ENCODE measurements at places on chromosomes 3 and 15. TPM values are rescaled to one million over a fixed set of nuclear protein-coding genes. Genes with fewer than 3 reads are reported as not detected.

FBLN2 gene
- 42.4 TPM for total RNA-seq

TEX55 gene
- total RNA-seq = not detected

CELF6 gene
- 2.5 TPM for total RNA-seq

FGD5 gene
- 1.1 TPM for total RNA-seq

CPNE4 gene
- 2.7 TPM for total RNA-seq

ROBO2 gene
- total RNA-seq = 47.1 TPM

COL6A5 gene
- total RNA-seq = not detected

GRCh38 chr15:81363276-81363675, 10.7 kb downstream of the TMC3 start:
- no peaks in the 10 kb centered on the region for H3K4me1 ChIP-seq
- no peak overlapping the region for H3K4me3 ChIP-seq
- no peaks in the 10 kb centered on the region for H3K36me3 ChIP-seq
- no peak overlapping the region for H3K27ac ChIP-seq

DNA sequence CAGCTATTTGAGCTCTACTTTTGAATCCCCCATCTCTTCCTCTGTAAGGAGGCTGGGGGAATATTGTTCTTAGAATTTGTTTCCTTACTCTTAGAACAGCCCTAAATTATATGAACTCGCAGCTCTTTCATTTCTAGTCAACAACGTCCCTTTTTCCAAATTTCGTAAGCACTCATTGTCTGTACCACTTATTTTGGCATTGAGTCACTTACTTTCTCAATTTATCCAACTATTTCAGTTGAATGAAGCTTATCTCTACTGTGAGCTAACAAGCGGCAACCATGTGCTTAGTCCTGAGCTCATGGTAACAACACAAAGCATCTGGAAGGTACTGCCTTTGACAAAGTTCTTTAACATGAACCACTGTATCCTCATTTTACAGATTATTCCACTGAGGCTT, 191.1 kb downstream of the GREM1 start:
- DNase-seq = peak; percentile 84
- peaks cover 3% of the 10 kb centered on the region for H3K4me1 ChIP-seq
- H3K27me3 ChIP-seq = no peaks in the 10 kb centered on the region
- H3K4me3 ChIP-seq = no peak overlapping the region
- H3K27ac ChIP-seq = no peak overlapping the region

GRCh38 chr3:148823026-148823425, 4.6 kb upstream of the CPB1 start:
- no peaks in the 10 kb centered on the region for H3K36me3 ChIP-seq
- no peak for DNase-seq
- H3K27ac ChIP-seq = no peak overlapping the region
- no peaks in the 10 kb centered on the region for H3K27me3 ChIP-seq

- H3K27me3 ChIP-seq = no peaks in the 10 kb centered on the region
- no peak for DNase-seq
- no peak overlapping the region for H3K4me3 ChIP-seq
Observed at GRCh38 chr3:87006844-87007439, 16.0 kb upstream of the VGLL3 start.

- H3K27ac ChIP-seq = peak overlapping the region; percentile 78
- H3K4me3 ChIP-seq = no peak overlapping the region
- H3K4me1 ChIP-seq = peaks cover 16% of the 10 kb centered on the region
- DNase-seq = no peak
- H3K27me3 ChIP-seq = no peaks in the 10 kb centered on the region
Observed at GRCh38 chr3:4987538-4988296, 8.5 kb downstream of the BHLHE40 start.

- H3K27ac ChIP-seq = no peak overlapping the region
- peak; percentile 45 for DNase-seq
- H3K36me3 ChIP-seq = no peaks in the 10 kb centered on the region
- no peaks in the 10 kb centered on the region for H3K4me1 ChIP-seq
- H3K4me3 ChIP-seq = no peak overlapping the region
Observed at GRCh38 chr3:13528217-13528867, 20.6 kb upstream of the FBLN2 start.

DNA sequence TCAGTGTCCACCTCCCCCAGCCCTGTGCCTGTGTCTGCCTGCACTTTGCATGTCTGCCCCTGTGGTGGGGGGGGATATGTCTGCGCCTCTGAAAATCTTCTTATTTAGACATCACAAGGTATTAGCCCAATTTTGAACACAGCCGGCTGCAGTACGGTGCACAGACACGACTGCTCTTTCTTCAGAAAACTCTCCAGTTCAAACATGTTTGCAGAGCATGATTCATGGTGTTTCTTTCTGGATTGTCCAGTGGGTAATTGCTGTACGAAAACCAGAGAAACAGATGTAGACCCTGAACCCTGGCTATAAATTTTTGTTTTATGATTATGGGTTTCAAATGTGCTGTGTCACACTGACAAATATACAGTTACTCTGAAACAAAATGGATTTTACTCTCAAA, 3.4 kb upstream of the RARB start:
- no peaks in the 10 kb centered on the region for H3K27me3 ChIP-seq
- peaks cover 22% of the 10 kb centered on the region for H3K4me1 ChIP-seq
- H3K27ac ChIP-seq = no peak overlapping the region
- no peaks in the 10 kb centered on the region for H3K36me3 ChIP-seq
- DNase-seq = no peak

- no peak overlapping the region for H3K4me3 ChIP-seq
- peak overlapping the region; percentile 33 for H3K27ac ChIP-seq
- DNase-seq = no peak
- H3K27me3 ChIP-seq = no peaks in the 10 kb centered on the region
- H3K36me3 ChIP-seq = no peaks in the 10 kb centered on the region
- H3K4me1 ChIP-seq = peaks cover 8% of the 10 kb centered on the region
Observed at GRCh38 chr3:119626196-119626595, 28.5 kb downstream of the PLA1A start.

DNA sequence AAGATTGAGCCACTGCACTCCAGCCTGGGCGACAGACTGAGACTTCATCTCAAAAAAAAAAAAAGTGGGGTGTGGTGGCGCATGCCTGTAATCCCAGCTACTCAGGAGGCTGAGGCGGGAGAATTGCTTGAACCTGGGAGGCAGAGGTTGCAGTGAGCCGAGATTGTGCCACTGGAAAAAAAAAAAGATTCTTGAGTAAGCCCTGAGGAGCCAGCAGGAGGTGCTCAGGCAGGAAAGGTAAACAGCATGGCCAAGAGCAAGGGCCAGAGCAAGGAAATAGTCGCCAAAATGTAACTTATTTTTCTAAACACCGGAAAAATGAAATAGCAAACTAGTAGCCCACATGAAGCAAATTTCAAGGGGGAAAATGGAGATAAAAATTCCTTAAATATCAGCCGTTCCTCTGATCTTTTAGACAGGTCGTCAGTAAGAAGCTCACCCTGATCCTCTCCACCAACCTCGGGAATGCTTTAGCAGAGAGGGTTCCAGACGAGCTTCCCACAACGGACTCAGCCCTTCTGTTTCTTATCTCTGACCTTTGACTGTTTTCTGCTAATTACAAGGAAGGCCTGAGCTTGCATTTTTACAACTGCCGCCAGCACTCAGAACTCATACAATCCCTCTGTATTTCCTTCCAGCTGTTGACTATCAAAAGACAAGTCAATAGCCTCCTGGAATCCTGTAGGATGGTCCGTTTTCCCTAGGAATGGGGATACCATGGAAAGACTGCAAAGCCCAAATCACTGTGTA, 45.0 kb upstream of the AKAP13 start:
- H3K4me1 ChIP-seq = peaks cover 42% of the 10 kb centered on the region
- H3K27ac ChIP-seq = peak overlapping the region; percentile 92
- no peaks in the 10 kb centered on the region for H3K36me3 ChIP-seq

GRCh38 chr3:52934630-52935530, 37.5 kb upstream of the STIMATE start:
- no peaks in the 10 kb centered on the region for H3K4me1 ChIP-seq
- peak; percentile 61 for DNase-seq
- no peak overlapping the region for H3K4me3 ChIP-seq
- H3K27ac ChIP-seq = no peak overlapping the region
- no peaks in the 10 kb centered on the region for H3K36me3 ChIP-seq

DNA sequence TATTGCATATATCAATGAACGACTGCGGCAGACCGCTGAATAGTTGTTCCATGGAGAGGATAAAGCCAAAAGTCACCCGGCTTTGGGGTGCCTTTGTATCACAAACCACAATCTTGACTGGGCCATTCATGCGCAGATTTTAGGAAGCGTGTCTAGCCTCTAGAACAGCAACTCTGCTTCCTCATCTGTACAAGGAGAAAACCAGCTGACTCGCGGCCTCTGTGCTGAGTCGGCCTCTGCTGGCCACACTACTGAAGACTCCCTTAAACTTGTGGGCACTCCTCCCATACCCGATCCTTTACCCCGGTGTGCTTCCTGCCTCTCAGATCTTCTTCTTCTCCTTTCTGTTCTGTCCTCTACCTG, 872 bp downstream of the DLEC1 start:
- no peaks in the 10 kb centered on the region for H3K36me3 ChIP-seq
- H3K27ac ChIP-seq = no peak overlapping the region
- DNase-seq = peak; percentile 54
- H3K4me1 ChIP-seq = no peaks in the 10 kb centered on the region
- peaks cover 46% of the 10 kb centered on the region for H3K27me3 ChIP-seq

DNA sequence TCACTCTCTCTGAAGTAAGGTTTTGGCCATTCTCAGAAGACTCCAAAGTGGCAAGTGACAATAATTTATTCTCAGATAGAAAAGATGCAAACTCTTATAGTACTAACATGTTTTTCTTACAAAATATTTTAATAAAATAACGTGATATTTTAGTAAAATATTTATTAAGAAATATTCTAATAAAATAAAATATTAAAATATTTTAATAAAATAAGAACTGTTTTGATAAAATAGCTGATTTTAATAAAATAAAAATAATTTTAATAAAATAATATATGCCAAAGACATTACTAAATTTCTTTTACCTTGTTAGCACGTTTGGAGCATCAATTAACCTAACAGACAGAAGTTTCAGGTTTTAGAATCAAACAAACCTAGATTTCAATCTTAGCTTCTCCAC, 424.0 kb upstream of the NECTIN3 start:
- H3K36me3 ChIP-seq = no peaks in the 10 kb centered on the region
- H3K4me3 ChIP-seq = no peak overlapping the region
- no peak overlapping the region for H3K27ac ChIP-seq
- H3K27me3 ChIP-seq = no peaks in the 10 kb centered on the region

DNA sequence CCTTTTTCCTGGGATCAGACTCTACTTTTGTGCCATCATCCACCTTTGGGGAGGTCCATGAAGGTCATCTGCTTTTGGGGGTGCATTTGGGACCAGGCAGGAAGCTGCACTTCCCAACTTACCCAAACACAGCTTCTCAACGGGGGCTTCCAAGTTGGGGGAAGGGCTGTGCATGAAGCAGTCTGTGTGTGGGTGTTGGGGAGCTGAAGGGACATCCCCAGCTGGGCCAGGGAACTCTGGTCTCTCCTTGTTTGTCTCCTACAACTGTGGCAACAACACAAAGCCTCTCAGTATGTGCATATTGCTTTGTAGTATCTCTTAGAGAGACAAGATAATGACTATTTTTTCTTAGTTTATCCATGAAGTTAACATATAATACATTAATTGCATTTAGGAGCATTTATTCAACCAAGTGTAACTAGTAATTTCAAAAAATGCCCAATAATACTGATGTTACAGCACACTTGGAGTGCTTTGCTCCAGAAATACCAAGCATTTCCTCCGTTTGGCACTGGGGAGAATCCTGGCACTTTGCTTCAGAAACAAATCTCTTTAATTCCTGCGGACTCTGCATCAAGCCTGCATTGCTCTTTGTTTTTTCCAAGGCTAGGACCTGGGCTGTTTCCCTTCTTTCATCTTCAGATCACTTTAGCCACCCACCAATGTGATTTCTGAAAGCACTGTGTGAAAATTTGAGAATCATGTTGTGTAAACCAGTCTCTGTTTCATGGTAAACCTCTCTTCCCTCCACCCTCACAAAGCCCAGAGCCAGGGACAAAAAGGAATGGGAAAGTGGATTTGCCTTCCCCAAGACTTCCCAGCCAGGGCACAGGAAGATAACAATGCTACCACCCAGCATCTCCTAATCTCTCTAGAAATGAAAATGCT, 126.2 kb upstream of the PFN2 start:
- H3K36me3 ChIP-seq = no peaks in the 10 kb centered on the region
- H3K4me1 ChIP-seq = no peaks in the 10 kb centered on the region
- no peak for DNase-seq
- no peak overlapping the region for H3K27ac ChIP-seq

GRCh38 chr15:40293905-40294895, 11.3 kb upstream of the ANKRD63 start:
- peaks cover 56% of the 10 kb centered on the region for H3K4me1 ChIP-seq
- no peak for DNase-seq
- H3K27ac ChIP-seq = no peak overlapping the region
- H3K4me3 ChIP-seq = no peak overlapping the region
- peaks cover 15% of the 10 kb centered on the region for H3K27me3 ChIP-seq
- H3K36me3 ChIP-seq = no peaks in the 10 kb centered on the region

- no peak overlapping the region for H3K27ac ChIP-seq
- peak; percentile 6 for DNase-seq
- no peaks in the 10 kb centered on the region for H3K4me1 ChIP-seq
- H3K36me3 ChIP-seq = no peaks in the 10 kb centered on the region
- no peak overlapping the region for H3K4me3 ChIP-seq
Observed at GRCh38 chr3:22315925-22316324, 564.9 kb upstream of the ZNF385D start.

DNA sequence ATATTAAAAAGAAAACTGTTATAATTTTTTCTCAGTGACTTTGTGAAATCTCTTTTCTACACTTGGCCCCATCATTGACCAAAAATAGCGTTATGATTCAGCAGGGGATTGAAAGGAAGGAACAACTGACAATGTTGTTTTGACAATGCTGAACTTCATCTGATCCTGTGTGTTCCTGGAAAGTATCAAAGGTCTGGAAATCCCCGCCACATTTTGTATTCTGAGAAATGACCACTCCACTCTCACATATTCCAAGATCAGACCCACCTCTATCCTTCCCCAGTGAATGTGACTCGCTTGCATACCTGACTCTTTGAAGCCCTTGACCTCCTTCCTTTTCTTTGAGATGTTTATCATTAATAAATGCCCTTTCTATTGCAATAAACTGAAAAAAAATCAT, 9.7 kb upstream of the RIOX2 start:
- no peaks in the 10 kb centered on the region for H3K27me3 ChIP-seq
- H3K4me1 ChIP-seq = peaks cover 7% of the 10 kb centered on the region
- peak; percentile 30 for DNase-seq
- no peak overlapping the region for H3K4me3 ChIP-seq

Measured in cardiac muscle cell (in vitro differentiated cells and primary cell).